Left cardiac atrium (tissue), 4 donors: ENCODE measurements at places on chromosomes 7 and 10.
A peak's percentile ranks its signal among the peaks of the same experiment; 100 is the strongest.

GRCh38 chr10:34275626-34276130 is 539.4 kb downstream of the PARD3 start:
- no peak for DNase-seq

DNA sequence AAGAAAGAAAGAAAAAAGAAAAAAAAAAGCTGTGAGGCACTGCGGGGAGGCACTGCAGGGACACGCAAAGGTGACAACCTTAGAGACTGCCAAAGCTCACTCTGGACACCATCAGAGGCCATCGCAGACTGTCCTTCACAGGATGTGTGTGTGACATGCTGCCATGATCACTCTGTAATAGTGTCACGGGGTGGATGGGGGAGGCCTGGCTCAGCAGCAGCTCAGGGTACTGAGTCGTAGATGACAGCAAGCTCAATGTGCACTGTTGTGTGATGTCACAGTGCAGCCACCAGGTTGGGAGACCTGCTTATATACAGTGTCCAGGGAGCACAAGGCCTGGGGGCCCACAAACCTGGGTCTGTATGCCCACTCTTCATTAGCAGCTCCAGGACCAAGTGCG is 83.3 kb downstream of the SLIT1 start:
- peak; percentile 59 for DNase-seq

- DNase-seq, result peak; percentile 53
These were observed 104.6 kb upstream of the TNRC18 start for GRCh38 chr7:5528071-5528814.

DNA sequence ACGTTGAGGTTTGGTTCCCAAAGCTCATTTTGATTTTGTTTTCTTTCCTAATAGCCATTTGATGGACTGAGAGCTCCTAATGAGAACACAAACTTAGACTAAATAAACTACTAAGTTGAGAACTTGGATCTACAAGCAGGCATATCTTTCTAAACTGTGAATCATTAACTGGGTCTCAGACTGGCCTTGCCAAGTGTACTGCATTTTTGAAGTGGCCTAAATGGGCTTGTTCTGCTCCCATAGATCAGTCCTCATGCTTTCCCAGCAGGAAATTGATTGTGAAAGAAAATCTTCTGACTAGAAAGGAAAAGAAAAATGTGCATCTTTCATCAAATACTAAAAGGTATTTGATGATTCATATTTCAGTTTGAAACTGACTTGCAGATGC is 46.7 kb upstream of the RBM33 start:
- no peak for DNase-seq

DNA sequence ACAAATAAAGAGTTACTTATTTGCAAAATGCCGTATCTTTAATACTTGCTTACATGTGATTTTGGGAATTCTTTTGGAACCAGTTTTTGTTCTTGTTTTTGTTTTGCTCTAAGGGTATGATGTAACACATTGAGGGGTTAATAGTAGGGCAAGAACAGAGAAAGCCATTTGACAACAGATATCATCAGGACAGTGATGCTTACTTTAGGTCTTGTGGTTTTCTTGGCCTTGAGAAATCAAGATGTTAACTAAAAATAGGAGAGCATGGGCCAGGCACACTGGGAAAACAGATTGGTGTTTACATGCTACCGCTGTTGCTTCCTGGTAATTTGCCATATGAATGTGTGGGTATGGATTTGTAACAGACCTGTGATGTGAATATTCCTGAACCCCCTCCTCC is 3.7 kb downstream of the SAMD8 start:
- no peak for DNase-seq

- no peak for DNase-seq
These were observed 58.4 kb downstream of the VOPP1 start for GRCh38 chr7:55513868-55514267.
